Fibroblast of skin of right quadriceps (primary cell): ENCODE measurements at places on chromosomes 13 and 19.

DNA sequence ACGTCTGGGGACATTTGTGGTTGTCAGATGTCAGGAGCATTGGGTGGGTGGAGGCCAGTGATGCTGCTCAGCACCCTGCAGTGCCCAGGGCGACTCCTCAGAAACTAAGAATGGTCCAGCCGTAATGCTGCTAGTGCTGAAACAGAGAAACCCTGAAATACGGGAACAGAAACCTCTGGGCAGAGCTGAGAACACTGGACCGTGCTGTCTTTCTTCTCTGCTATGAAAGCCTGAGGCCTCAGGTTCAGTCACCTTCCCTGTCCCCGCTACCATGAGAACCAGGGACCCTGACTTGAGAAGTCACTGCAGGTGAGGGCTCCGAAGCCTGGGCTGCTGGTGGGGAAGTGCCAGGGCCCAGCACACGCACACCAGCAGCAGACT, 13.4 kb downstream of the CAPS start:
- DNase-seq = no peak

- DNase-seq = peak; percentile 71
These were observed 15.4 kb upstream of the CLN5 start for GRCh38 chr13:76976490-76976889.

DNA sequence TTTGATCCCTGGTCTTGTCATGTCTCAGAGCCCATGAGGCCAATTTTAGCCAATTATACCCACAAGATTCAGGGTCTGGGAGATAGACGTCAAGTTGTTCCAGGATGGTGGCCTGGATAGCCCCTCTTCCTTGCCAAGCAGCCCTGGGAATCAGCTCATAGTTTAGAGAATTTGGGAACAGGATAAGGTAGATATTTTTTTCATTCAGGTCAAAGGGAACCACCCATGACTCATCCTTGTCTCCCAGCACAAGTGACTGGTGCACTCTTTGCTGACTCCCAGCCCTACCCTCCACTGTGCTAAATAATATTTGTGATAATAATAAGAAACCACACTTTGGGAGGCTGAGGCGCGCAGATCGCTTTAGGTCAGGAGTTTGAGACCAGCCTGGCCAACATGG, 17.1 kb upstream of the S1PR4 start:
- DNase-seq = no peak

- no peak for DNase-seq
These were observed 37.1 kb downstream of the ESD start for GRCh38 chr13:46759846-46760245.

DNA sequence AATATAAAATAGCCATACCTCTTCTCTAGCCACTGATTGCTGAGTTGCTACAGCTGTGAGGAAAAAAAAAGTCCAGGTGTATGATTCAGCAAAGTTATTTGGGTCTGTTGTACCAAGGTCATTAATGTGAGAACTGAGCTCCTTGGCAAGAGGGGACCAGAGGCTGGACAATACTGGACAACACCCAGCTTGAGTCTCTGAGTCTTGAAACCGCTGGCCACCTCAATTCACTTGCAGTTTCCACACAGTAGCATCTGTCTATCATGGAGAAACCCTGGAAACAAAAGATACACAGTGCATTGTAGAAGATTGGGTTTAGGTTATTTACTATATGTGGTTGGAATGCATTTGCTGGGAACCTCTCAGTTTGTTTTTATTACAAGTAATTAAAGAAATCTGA, 60.4 kb downstream of the WDFY2 start:
- peak; percentile 26 for DNase-seq

DNA sequence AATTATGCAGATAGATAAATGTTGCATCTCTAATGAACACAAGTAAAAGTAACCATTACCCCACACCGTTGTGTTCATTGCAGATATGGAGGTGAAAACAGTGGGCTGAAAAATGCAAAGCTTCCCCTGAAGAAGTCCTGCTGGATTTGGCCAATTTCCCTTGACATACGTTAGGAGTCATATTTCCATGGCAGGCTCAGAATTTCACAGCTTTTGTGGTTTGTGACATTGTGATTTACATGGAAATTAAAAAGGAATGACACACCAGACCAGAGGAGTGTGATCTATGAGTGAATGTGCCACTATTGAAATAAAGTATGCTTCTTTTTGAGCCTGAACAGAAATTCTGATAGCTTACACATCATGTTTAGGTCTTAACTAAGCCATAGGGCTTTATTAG, 221.1 kb upstream of the TMTC4 start:
- DNase-seq = peak; percentile 85

DNA sequence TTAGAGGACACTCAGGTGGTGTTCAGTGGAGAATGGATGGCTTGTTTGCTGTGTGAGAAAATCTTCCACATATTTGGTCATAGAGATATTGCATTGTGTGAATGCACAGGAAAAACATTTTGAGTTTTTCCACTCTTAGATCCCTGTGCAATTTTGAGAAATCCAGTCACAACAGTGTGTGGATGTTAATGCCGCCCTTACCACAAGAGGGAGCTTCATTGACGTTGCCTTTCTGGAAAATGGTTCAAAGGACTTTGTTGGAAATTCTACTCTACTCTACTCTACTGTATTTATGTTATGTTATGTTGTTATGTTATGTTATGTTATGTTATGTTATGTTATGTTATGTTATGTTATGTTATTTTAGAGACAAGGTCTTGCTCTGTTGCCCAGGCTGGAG, 13.4 kb downstream of the ZNF20 start:
- no peak for DNase-seq

- peak; percentile 56 for DNase-seq
These were observed 42.1 kb downstream of the NAA16 start for GRCh38 chr13:41352935-41353840.

DNA sequence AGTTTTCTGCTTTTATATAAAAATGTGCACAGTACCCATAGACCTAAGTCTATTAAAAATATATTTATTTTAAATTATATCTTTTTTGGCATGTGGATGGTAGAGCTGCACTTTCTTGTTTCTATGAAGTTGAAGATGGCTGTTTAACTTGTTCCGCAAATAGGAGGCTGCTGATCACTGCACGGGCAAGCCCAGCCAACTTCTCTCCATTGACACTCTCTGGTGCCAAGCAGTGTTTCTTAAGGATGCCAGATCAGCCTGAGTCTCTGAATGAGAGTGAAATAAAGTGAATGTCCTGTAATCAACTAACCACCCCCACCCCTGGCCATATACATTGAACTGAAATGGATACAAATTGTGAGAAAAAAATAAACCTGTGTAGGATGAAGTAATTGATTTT, 202.9 kb upstream of the KLHL1 start:
- no peak for DNase-seq

GRCh38 chr13:97165502-97166425, 56.4 kb upstream of the MBNL2 start:
- DNase-seq = no peak

DNA sequence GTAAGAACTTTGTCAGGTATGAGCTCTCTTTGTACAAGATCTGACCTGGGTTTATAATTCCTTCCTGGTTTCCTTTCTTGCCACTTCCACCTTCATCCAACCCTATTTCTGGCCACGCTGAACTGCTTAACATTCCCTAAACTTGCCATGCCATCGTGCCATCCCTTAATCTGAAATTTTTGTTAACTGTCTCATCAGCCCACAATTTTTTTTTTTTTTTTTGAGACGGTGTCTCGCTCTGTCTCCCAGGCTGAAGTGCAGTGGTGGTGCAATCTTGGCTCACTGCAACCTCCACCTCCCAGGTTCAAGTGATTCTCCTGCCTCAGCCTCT, 144.6 kb downstream of the GGACT start:
- DNase-seq = peak; percentile 25

DNA sequence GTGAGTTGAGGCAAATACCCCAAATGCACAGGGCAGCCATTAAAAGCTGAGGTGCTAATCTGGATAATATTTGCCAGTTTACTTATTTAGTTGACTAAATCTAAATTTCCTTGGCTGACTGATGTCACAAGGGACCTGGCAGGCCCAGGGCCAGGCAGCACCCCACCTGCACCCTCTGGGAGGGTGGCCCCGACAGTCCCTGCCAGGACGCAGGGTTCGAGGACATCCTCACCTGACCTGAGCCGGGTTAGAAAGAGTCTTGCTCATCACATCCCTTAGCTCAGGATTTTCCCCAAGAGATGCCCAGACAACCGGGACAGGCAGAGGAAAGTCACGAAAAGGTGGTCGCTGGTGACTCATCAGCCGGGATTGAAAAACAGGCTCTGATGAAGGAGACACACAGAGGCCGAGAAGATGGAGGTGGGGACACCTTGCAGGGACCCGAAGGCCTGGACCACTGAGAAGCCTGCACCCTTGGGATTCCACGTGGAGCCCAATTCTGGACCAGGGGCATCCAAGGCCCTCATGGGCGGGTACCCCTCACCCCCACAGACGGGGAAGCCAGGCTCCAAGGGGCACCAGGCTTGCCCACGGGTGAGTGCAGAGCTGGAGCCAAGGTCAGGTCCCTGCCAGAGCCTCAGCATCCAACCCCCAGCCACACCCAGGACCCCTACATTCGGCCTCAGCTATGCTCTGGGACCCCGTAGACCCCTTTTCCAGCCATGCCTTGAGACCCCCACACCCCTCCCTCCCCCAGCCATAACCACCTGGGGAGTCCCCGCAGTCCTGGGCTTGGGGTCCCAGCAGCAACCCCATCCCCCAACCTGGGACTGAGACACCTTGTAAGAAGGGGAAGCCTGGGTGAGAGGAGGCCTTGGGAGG, 103.2 kb downstream of the SOX1 start:
- DNase-seq = no peak

- DNase-seq = peak; percentile 14
These were observed 60.7 kb downstream of the MCF2L start for GRCh38 chr13:113029487-113030258.

DNA sequence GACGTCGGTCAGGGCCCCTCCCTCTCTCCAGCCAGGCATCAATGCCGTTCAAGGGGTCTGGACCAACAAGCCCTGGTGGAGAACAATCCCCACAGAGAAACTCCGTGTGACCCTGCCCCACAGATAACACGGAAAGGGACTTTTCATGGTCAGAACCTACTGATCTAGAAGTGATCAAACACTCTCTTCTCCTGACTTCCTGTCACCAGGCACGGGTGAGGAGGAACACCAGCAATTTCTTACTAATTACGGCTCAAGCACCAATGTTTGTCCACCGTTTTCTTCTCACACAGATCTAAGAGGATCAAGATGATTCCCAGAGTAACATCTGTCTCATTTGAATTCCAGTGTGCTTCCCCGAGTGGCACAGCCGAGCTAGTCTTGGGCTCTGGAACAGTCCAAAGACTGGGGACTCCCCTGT, 11.8 kb downstream of the RASA3 start:
- DNase-seq = no peak

GRCh38 chr13:111043575-111043982, 71.5 kb upstream of the ARHGEF7 start:
- peak; percentile 41 for DNase-seq
